Omental fat pad (tissue), 4 donors: ENCODE measurements at places on chromosomes 2 and 18.

DNA sequence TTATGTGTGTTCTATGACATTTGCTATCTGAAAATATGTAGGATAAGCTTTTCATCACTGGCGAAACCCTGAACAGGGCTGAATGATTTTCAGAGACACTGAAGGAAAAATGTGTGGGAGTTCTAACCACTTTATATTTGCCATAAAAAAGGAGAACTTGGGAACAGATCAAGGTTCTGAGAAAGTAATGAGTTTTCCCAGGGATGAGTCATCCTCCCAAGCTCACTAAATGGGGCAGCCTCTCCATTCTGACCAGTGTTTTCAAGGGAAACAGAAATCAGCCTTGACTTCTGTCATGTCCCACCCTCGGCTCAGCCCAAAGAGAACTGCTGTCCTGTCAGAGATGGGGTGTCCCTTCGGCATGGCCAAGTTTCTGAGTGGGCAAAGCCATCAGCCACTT is 2109.8 kb upstream of the CELF4 start:
- DNase-seq, result no peak

DNA sequence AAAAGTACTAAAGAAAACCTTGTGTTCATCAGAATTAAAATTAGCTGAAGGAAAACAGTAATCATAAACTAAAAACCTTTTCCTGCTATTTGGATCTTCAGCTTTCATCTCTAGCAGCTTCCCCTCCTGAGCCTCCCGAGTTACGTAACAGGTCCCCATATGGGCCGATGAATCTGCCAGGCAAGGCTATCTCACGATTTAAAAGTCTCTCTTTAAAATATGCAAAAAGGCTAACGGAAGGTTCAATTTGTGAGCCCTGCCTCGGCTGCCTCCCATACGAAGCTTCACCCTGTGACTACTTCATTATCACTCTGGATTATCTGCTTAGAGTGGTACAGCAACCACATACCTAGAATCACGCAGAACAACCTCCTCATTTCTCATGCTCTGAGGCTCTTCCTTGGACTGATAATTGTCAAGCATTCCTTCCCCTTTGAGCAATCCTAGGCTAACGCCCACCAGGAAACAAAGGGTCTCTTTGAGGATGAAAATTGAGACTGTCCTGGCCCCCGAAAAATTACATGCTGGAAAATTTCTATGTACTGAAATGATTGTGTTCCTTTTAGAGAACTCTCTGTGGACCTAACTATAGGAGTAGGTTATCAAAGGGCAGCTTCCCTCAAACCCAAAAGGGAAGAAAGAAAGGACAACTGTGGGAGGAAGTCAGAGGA is 147.4 kb downstream of the ZEB2 start:
- no peak for DNase-seq

- DNase-seq, result no peak
These were observed 77.1 kb downstream of the HS1BP3 start for GRCh38 chr2:20573620-20574422.

DNA sequence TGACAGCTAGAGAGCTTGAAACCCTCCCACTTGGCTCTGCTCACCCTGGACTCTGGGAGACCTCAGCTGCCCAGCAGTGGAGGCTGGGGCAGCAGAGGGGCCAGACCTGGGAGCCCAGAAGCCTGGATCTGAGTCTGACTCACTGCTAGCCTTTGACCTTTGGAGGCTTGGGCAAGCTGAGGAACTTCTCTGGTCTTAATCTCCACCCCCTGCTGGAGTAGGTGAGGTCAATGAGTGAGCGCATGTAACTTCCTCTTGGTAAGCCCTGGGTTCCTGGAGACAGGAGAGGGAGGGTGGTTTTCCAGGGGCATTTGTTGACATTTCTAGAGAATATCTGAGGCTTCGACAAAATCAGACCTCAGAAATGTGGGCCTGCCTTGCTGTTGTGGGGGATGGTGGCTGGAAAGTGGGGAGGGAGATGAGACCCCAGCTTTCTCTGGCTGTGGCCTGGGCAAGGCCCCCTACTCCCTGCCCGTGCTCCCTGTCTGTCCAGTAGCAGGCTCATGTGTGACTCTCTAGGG is 73.0 kb upstream of the YWHAQ start:
- peak; percentile 45 for DNase-seq

DNA sequence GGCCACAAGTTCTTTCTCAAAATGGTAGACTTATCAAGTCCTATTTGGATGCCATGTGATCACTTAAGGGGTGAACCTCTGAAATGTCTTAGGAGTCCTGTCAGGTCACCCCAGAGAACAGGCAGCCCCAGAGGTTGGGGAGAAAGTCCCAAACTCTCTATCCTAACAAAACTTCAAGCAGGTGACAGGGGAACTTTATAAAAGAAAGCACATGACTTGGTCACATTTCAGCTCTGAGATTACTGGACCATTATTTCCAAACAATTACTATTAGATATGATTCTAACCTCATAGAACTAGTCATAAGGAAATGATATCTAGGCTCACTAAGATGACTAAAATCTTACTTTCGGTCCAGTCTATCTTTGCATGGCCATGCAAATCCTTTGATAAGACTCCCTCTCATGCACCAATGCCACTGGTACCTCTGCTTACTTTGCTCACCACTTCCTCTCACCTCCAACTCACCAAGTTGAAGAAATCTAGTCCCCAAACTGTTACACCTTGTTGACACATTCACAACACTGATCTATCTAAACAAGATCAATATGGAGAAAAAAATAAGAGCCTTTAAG is 107.0 kb downstream of the GALNT14 start:
- DNase-seq, result no peak
